Stimulated activated CD8-positive, alpha-beta memory T cell treated with anti-CD3 and anti-CD28 coated beads, Interleukin-4, amount 100 ng/mL, for 48 hours (primary cell): ENCODE measurements at places on chromosomes 13 and 19.
A peak's percentile ranks its signal among the peaks of the same experiment; 100 is the strongest.

DNA sequence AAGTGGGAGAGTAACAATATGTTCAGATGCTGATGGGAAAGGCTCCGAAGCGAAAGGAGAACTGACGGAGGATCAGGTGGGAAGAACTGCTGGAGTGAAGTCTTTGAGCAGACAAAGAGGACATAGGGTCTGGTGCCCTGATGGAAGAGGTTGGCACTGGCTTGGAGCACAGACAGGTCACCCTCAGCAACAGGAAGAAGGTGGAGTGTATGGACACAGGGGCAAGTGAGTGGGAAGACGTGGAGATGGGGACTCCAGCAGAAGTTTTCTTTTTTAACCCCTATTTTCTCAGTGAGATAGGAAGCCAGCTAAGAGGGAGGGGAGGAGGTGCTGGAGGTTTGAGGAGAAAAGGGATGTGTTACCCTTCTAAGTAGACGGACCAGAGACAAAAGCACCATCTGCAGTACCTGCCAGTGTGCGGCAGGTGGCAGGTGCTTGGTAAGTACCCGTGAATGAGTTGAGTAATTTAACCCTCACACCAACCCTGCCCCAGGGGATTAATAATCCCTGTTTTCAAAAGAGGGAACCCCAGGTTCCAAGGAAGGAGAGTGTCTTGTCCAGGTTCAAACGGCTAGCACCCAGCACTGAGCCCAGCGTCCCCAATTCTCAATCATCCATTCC lies 11.2 kb downstream of the HAS1 start:
- DNase-seq, result no peak

DNA sequence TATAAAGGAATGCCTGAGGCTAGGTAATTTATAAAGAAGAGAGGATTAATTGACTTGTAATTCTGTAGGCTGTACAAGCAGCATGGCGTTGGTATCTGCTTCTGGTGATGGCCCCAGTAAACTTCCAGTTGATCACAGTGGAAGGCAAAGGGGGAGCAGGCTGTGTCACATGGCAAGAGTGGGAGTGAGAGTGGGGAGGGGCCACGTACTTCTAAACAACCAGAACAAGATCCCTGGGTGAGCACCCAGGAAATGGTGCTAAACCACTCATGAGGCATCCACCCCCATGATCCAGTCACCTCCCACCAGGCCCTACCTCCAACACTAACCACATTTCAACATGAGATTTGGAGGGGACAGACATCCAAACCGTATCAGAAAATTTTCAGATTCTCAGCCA lies 3.0 kb upstream of the RNF113B start:
- DNase-seq, result no peak

GRCh38 chr13:31035185-31035965 lies 102.9 kb downstream of the TEX26 start:
- DNase-seq, result peak; percentile 7

GRCh38 chr19:54188215-54188871 lies 1.0 kb downstream of the MBOAT7 start:
- peak; percentile 78 for DNase-seq

DNA sequence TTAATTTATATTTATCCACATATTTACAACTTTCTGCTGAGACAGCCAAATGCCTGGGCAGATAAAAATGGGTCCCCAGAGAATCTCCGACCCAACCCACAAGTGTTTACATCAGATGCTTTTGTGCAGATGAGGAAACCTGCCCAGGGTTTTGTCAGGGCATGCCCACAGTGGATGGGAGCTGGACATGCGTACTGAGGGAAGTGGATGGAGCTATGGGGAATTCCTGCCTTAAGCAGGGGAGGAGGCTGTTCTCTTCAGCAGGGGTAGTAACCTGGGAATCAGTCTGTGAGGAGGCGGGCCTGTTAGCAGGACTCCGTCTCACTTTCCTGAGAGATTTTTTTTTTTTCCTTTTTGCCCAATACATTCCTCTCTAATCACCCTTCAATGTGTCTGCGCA lies 122.9 kb downstream of the RFC3 start:
- no peak for DNase-seq

DNA sequence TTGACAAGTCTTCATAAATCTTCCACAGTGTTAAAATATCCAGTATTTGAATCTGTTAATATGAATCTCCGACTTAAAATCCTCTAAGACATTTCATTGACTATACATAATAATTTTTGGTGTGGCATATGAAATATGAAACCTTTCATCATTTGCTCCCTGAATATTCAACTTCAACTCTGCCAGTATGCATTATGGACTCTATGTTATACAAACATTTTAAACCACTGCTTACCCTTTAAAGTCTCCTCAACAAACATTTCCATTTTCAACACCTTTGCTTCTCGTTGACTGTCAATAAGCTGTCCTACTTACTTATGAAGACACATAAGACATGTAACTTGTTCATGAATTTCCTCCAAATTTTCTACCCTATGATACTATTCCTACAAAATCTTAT lies 579.4 kb upstream of the SLITRK6 start:
- no peak for DNase-seq

- no peak for DNase-seq
These were observed 14.0 kb downstream of the GPR183 start for GRCh38 chr13:99293178-99293577.

- DNase-seq, result no peak
These were observed 7.9 kb upstream of the PDE4A start for GRCh38 chr19:10412257-10412977.

GRCh38 chr19:17499648-17500446 lies 11.6 kb upstream of the PGLS start:
- no peak for DNase-seq

- DNase-seq, result no peak
These were observed 60.2 kb downstream of the GGACT start for GRCh38 chr13:100528353-100528752.

DNA sequence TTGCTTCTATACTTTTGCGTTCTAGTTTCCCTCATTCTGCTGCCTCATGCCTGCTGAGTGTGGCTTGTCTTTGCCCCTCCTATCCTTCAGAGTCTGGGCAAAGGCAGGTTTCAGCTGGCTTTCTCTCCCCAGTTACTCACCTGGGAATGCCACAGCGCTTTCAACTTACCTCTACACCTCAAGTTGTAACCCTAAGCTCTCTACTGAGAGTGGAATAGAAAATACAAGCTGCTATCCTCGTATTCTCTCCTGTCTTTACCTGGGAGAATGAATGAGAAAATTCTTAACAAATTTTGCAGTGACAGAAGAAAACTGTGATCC lies 316.3 kb upstream of the KLF12 start:
- no peak for DNase-seq

DNA sequence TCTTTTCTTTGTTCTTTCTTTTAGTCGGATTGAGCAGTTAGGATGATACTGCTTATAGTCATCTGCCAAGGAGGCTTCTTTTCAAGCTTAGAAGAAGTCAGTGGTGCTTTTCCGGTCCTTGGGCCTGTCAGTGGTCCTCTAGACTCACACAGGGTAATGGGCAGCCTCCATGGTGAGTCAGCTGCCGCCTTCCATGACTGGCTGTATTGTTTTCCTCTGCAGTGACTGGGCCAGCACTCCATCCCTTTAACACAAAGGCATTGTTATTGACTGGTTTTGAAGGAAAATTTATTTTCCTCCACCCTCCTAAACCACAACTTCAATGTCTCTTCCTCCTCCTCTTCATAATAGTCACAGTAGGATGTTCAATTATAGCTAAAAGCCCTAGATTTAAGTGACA lies 47.1 kb upstream of the CNMD start:
- DNase-seq, result no peak

- no peak for DNase-seq
These were observed 29.2 kb downstream of the MYH14 start for GRCh38 chr19:50232600-50232999.

GRCh38 chr19:49113762-49114629 lies at the start of gene LIN7B:
Gene LIN7B (plus strand): TSS chr19:49114370. CDS start chr19:49114405, 35 bp downstream.
- peak; percentile 78 for DNase-seq

GRCh38 chr13:98435376-98435775 lies 141.5 kb downstream of the STK24 start:
- no peak for DNase-seq

- no peak for DNase-seq
These were observed 172.6 kb upstream of the ATXN8OS start for GRCh38 chr13:69935043-69935442.

GRCh38 chr13:27077451-27077850 lies 94.2 kb downstream of the USP12 start:
- DNase-seq, result no peak

DNA sequence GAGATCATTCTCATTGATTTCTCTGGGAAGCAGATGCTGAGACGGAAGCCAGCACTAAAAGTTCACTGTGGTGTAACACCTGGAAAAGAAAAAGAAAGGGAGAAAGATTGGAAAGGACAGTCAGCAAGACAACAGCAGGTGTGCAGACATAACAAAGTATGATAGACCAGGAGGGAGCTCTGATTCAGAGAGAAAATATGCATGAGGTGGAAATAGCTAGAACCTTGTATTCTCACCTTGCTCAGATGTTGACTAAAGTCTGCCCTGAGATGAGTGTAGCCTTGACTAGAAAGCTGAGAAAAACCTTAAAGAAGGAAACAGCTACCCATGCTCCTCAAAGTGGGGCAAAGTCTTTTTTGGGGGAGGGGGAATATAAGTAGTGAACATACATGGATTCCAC lies 1711.8 kb downstream of the EFNB2 start:
- no peak for DNase-seq

DNA sequence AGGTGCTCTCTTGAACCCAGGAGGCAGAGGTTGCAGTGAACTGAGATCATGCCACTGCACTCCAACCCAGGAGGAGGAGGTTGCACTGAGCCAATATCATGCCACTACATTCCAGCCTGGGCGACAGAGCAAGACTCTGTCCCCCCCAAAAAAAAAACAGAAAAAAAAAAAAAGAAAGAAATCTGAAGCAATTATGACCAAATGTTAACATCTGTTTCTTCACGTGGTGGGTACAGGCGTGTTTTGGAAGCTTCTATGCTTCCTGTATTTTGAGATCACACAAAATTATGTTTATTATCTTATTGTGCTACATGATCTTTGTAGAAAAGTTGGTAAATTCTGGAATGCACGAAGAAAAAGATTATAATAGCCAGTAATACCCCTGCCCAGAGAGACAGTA lies 2.7 kb upstream of the ACP5 start:
- DNase-seq, result no peak

GRCh38 chr13:24625870-24626849 lies 54.0 kb upstream of the ATP12A start:
- no peak for DNase-seq

DNA sequence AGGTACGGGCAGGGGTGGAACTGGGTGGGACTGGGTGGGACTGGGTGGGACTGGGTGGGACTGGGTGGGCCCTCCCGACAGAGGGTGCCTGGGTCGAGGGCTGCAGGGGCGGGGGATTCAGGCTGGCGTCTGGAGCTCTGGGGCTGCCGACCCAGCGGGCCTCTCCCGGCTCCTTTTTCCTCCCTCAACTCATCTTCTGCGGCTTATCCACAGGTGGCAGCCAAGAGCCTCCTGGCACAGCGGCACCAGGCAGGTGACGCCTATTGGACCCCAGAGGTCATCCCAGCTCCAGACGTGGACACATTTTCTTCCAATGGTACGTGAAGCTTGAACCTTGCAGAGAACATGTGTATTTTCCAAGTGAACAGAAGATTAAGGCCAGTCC lies 533 bp downstream of the ZNF544 start:
- peak; percentile 40 for DNase-seq

DNA sequence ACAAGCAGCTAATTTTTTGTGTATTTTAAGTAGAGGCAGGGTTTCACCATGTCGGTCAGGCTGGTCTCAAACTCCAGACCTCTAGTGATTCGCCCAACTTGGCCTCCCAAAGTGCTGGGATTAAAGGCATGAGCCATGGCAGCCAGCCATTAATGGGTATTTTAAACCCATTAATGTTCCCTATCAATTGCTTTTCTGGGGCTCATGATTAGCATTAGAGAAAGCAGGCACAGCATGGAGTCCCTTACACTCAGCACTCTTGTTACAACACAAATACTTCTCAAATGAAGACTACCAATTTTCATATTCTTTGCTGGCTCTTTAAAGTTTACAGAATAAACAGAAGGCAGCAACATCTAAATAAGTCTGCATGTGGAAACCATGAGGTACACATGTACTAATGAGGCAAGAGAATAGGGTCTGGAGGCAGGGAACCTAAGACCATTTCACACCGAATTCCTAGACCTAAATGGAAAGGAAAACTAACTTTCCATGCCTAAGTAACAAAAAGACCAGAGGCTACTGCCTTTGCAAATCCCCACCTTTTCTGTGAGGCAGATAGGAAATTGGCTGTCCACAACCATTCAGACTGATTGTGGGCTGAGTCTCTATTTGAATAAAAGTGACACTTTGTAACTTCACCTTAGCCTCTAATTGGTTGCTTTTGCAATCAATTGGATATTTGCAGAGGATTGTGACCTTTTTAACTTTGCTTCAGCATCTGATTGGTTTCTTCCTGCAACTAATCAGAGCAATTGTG lies 21.2 kb downstream of the ZNF675 start:
- no peak for DNase-seq

- no peak for DNase-seq
These were observed 123.1 kb downstream of the B3GLCT start for GRCh38 chr13:31322702-31323405.

DNA sequence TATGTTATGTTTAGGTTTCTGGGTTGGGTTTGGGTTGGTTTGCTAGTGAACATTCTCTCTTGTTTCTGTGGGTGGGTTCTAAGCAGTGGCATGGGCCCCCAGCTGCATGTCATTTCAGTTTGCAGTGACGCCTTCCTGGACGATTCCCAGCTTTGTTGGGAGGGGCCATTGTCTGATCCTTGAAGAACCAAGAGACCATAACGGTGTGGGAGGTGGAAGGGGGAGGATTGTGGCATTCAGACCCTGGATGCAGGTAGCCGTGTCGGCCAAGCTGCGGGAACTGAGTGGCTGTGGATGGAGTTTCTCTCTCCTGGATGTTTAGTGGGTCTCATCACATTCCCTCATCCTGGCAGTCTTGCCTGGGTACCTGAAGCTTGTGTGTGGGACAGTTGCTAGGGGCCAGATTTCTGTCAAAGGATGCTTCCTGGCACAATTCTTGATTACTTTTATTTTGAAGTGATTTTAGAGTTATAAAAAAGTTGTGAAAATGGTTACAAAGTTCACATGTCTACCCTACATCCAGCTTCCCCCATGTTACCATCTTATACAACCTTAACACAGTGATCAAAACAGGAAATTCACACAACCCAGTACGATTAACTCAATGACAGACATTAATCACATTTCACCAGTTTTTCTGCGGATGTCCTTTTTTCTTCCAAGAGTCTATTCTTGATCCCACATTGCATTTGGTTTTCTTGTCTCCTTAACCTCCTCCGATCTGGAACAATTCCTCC lies 123.8 kb downstream of the SIPA1L3 start:
- DNase-seq, result no peak

DNA sequence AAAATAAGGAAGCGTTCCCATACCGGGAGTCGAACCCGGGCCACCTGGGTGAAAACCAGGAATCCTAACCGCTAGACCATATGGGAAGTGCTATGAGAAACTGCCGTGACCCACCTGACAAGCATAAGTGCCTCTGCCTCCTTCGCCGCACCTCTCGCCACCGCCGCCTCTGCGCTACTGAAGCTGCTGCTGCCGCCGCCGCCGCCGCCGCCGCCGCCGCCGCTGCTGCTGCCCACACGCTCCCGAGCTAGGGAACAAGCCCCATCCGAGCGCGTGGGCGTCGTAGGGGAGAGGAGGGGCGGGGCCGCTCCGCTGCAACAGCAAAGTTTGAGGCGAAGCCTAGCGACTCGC lies 610 bp upstream of the WBP4 start:
- peak; percentile 91 for DNase-seq
